GM06990 (cell line): ENCODE measurements at places on chromosomes 12 and 14.
A peak's percentile ranks its signal among the peaks of the same experiment; 100 is the strongest.

- no peak for DNase-seq
These were observed 45.4 kb upstream of the PCED1B start for GRCh38 chr12:47033789-47034555.

- no peak for DNase-seq
These were observed 10.9 kb upstream of the LGMN start for GRCh38 chr14:92759300-92759678.

DNA sequence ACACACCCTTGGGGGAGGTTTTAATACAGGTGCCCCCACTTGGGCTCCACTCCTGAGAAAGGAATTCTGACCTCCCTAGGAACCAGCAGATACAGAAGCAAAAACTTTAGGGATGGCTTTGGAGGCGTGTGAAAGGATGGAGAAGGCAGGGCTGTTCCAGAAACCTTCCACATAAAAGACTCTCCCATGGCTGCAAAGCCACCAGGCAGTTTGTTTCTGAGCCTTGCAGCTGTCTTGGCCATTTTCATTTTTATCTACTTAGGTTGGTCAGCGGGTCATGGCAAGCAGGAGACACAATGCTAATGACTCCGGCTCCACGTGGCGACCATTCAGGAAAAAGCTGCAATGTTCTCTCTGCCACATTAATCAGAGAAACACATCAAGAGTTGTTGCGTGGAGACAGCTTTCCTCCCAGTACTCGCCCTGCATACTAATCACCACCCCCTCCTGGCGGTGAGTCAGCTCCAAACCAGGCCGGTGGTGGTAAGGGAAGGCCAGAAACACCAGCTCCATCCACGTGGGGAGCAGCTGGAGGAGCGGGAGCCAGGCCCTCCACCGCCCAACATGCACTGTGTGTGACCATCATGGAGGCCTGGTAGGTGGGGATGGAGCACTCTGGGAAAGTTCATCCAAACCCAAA is 30.9 kb upstream of the IRF2BPL start:
- no peak for DNase-seq

DNA sequence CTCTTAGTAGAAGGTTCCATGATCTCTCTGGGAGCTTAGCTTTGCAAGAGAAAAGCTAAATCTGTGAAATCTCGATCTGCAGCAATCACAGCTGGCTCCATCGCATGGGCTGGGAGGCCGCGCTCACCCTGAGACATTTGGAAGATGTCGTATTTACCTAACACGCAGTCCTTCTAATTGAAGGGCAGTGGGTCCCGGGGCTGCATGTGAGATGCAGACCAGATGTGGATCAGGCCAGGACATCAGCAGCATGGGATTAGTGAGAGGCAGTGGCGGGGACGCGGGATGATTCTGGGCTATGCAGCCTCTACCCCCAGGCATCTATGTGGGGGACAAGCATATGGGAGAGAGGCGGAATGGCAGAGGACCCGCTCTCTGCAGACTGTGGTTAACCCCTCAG is 312.4 kb upstream of the RTL1 start:
- DNase-seq, result no peak

DNA sequence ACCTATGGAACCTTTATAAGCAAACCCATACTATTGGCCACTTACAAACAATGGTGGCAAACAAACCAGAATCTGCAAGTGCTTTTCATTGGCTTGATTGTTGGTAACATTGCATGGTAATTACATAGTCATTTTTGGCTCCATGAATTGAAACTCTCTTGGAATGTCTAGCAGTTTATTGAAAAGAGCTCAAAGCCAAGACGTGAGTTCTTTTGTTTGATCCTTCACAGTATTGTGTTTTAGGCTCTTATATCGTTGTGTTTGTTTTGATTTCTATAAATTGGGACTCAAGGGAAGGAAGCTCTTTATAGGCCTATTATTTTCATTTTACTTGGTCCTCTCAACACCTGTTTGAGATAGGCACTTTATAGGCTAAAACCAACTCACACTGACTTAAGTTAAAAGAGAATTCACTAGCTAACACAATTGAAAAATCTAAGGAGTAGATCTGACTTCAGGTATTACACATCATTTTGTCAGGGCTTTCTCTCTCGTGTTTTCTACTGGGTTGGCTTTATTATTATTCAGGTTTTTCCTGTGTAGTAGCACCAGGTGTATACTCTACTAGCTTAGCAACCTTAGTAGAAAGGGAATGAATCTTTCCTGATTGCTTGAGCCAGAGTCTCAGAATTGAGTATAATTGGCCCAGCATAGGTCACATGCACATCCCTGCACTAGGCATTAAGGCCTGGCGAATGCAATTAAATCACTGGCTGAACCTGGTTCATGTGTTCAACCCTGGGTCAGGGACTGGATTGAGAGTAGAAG is 341.4 kb downstream of the RAD51B start:
- DNase-seq, result no peak

- DNase-seq, result no peak
These were observed 20.1 kb upstream of the CDK17 start for GRCh38 chr12:96420277-96420835.

DNA sequence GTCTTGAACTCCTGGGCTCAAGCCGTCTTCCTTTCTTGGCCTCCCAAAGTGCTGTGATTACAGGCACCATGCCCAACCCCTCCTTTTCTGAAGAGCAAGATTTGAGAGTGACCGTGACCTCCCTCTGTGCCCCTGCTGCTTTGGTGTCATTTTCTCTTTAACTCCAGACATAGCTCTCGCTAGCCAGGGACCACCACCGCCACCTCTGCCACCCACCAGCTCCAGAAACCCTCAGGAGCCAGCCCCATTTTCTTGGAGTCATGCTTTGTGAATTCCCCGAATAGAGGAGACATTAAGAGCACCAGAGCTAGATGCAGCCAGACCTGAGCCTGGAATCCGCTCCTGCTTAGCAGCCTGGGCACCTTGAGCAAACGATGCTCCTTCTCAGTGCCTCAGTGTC is 18.2 kb downstream of the SDSL start:
- DNase-seq, result no peak

DNA sequence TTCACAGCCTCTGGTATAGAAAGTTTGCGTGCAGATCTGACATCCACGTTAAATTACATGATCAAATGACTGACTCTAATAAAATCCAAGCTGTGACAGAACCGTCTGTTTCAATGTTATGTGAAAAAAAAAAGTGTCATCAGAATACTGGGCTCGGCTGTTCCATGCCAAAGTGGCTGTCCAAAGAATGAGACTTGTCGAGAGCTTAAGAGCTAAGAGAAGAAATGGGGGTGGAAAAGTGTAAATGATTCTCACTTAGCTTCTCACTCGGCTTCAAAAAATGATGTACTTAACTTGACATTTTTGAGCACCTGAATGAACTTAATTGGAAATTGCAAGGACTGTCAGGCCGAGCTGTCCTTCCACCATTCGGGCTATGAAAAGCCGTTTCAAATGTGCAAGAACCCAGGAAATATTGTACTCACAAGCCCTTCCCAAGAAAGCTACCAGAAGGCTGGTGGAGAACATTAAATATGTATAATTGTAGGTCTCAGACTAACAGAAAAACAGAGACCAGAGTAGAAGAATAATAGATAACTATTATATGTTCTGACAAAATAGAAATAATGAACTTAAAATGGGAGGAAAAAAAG is 78.0 kb downstream of the DIO3 start:
- DNase-seq, result no peak

- DNase-seq, result peak; percentile 47
These were observed 1.2 kb downstream of the CRY1 start for GRCh38 chr12:107091989-107092641.

DNA sequence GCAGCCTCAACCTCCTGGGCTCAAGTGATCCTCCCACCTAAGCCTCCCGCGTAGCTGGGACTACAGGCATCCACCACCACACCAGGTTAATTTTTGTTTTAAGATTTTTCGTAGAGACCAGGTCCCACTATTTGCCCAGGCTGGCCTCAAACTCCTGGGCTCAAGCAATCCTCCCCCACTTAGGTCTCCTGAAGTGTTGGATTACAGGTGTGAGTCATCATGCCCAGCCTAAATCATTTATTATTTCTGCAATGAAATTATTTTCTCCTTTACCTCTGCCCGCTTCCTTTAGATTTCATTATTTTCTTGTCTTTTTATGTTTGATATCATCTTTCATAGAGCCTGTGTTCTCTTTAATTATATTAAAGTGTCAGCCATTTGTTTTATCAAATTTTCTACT is 165.2 kb upstream of the OTX2 start:
- no peak for DNase-seq

DNA sequence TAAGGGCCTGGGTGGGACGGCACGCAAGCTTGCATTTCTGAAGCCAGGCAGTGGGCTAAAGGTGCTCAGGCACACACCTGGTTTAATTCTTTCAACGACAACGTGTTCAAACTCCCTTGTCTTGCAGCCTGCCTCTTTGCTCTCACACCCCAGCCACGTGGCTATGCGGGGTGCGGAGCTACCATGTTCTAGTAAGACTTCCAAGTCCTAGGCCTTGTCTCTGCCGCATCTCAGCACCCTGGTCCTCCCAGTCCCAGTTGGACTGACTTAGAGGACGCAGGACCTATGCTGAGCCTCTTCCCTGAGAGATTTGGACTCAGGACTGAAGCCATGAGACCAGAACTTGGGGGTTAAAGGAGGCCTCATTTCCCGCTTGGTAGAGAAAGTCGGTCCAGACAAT is 62.2 kb downstream of the CLMN start:
- no peak for DNase-seq

DNA sequence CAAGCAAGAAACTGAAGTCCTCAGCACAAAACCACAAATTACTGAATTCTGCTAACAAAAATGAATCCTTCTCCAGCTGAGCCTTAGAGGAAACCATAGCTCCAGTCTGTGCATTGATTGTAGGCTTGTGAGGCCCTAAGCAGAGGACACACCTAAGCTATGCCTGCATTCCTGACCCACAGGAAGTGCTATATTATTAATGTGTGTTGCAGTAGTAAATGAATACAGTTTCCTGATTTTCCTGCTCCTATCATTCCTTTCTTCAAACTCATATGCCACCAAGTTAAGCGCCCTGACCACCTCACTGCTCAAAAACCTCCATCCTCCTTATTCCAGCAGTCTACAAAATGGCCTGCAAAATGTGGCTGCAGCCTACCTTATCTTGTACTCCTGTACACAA is 151.9 kb upstream of the ABCD2 start:
- DNase-seq, result no peak

DNA sequence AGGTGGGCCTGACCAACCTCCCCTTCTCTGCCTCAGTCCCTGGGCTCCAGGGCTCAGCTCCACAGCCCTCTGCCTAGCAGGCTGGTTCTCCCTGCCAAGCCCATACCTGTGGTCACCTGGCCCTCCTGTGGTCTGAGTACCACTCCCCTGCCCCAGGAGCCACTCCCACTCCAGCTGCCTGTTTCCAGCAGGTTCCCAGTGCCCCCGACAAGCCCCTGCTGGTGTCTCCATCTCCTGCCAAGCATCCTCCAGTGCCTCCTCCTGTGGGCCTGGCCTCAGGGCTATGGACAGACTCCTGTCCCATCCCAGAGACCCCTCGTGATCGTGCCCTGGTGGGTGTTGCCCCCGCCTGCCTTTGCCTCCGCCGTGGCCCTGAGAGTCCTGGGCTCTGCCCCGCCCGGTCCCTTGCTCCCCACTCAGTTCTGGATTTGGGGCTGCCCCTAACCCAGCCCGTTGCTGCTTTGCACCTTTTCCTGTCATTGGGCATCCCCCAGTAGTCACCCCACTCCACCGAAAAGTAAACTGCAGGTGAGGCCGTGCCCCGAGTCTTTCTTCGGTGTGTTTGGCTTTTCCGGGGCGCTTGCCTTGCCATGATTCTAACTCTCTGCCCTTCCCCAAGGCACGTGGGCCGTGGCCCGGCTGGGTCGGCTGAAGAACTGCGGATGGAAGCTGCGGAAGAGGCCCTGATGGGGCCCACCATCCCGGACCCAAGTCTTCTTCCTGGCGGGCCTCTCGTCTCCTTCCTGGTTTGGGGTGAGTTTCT is 9.8 kb downstream of the MEG3 start:
- DNase-seq, result no peak

DNA sequence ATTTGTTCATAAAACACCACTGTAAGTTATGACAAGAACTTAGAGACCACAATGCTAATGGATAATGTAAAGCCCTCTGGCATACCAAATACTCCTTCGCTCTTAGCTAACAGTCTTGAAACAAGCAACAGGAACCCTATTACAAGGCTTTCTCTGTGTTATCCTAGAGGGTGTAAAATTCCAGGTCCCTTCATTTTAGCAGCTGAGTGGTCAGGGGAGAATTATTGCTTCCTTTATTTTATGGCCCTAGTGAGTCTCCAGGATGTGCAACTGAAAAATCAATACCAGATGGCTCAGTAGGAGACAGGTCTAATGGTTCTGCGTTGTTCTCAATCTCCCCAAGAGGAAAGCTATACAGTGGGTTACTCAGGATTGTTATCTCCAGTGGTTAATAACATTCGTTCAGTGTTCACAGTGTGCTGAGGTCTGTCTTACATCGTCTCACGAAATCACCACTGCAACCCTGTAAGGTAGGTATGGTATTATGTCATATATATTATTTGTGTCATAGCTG is 172.7 kb upstream of the CNOT2 start:
- no peak for DNase-seq

- no peak for DNase-seq
These were observed 53.8 kb downstream of the FZD10 start for GRCh38 chr12:130216031-130216430.

DNA sequence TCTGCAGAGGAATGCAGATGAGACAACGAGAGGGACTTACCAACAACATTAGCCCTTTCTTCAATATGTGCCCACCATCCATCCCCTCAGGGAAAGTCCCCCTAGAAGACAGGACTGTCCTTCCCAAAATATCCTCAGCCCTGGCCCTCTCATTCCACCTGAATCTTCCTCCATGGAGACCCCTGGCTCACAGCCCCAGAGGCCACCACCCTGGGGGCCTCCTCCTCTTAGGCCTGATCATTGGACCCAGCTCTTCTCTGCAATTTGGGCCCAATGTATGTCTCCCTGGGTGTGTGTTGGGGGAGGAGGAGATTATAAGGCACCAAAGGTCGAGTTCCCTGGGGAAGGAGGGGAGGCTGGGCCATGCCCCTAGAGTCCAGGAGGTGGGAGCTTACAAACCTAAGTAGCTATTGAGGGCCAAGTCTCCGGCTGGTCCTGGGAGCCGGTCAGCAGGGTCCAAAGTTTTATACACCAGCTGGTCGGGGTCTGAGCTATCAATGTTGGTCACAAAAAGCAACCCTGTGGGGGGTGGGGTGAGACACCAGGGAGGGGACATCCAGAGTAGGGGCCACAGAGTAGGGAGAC is 8.1 kb downstream of the ITGA7 start:
- DNase-seq, result no peak
